ENCODE measurements at places on chromosomes 7 and 10.

GRCh38 chr10:51447119-51447518 is 252.3 kb downstream of the CSTF2T start:
- no peak for DNase-seq

DNA sequence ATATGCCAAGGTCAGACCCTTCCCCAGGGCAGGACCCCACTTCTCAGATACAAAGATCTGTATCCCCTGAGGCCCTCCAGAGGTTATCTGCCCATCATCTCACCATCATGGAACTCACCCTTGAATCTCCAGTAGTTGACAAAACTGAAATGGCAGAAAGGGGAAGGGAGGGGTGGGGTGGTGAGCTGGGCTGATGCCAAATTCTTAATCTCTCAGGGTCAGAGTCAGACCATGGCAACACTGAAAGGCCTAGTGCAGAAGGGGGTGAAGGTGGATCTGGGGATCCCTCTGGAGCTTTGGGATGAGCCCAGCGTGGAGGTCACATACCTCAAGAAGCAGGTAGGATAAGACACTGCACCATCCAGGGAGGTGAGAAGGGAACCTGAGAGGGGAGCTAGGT is 3.1 kb downstream of the CNPY4 start:
- no peak for DNase-seq

DNA sequence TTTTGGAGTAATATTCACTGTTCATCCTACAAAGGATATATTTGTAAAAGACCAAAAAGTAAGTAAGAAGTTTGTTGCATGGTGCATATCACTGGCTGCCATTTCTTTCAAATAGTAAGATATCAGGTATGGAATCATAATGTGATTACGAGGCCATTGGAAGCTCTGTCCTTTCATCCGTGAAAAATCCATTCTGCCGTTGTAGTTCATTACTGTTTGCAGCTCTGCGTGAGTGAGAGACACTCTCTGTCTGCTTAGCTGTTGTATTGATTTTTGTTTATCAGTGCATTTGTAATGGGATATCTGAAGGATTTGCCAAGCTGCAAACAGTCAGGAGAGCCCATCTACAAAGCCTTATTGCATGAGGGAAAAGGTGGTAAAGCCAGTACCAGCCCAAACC is 44.1 kb upstream of the SLC39A12 start:
- no peak for DNase-seq

DNA sequence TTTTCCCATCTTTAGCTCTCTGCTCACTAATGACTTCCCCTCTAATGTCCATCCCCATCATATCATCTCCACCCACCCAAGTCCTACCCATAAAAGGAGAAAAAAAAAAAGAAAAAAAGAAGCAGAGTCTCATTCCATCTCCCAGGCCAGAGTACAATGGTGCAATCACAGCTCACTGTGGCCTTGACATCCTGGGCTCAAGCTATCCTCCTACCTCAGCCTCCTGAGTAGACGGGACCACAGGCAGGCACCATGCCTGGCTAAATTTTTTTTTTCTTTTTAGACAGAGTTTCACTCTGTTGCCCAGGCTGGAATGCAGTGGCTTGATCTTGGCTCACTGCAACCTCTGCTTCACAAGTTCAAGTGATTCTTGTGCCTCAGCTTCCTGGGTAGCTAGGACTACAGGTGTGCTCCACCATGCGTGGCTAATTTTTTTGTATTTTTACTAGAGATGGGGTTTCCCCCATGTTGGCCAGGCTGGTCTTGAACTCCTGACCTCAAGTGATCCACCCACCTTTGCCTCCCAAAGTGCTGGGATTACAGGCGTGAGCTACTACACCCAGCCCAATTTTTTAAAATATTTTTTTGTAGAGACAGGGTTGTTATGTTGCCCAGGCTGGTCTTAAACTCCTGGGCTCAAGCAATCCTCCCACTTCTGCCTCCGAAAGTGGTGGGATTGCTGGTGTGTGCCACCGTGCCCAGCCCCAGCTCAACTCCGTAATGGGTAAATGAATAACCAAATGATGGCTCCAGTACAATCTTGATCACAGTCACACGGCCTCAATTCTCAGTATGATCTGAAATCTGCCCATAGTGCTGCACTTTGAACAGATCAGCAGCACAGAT is 24.6 kb upstream of the SGMS1 start:
- no peak for DNase-seq

DNA sequence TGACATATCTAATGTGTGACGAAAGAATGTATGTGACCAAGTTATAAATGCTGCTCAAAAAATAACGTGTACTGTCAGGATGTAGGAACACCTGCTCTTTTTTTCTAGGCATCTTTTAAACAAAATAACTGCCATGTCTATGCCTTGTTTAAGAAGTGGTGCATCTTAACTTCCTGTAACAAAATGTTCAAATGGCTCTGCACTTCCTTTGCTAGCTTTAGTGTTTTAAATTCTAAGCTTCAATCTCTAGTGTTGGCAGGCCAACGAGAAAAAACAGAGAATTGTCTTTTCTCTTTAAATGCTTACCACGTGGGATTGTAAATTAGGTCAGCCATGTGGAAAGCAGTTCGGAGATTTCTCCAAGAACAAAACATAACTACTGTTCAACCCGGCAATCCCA is 14.6 kb upstream of the PDSS1 start:
- no peak for DNase-seq

GRCh38 chr10:62183442-62183841 is 85.2 kb downstream of the RTKN2 start:
- peak; percentile 17 for DNase-seq

DNA sequence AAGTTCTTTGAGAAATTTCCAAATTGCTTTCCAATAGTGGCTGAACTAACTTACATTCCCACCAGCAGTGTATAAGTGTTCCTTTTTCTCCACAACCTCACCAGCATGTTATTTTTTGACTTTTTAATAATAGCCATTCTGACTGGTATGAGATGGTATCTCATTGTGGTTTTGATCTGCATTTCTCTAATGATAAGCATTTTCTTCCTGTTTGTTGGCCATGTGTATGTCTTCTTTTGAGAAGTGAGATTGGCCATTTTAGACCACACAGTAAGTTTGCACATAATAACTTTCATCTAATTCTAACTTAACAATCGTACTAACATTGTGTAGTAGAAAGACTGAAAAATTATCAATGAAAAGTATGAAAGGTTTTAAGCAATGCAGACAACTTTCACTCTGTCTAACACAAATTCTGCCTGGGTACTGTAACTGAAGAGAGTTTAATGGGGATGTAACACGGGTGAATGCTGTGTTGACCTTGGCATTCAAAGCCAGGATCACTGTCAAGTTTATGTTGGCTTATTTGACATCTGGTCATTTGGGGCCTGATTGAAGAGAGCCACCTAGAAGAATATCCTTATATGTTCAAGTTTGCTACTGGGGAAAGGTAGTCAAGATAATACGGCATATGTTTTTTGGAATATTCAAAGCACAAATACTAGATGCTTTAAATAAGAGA is 50.4 kb downstream of the FAM171A1 start:
- no peak for DNase-seq

DNA sequence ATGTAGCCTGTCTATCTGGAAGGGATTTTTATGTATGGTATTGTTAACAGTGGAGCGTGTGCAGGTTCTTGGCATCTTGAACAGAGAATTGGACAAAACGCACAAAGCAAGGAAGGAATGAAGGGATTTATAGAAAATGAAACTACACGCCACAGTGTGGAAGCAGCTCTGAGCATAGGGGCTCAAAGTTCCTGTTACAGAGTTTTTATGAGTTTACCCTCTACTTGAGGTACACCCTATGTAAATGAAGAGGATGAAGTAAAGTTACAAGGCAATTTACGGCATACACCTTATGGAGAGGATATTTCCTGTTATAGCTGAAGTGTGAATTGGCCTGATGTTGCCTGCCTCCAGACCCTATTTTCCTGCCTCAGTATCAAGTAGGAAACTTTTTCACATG is 33.3 kb downstream of the FANK1 start:
- DNase-seq = no peak

DNA sequence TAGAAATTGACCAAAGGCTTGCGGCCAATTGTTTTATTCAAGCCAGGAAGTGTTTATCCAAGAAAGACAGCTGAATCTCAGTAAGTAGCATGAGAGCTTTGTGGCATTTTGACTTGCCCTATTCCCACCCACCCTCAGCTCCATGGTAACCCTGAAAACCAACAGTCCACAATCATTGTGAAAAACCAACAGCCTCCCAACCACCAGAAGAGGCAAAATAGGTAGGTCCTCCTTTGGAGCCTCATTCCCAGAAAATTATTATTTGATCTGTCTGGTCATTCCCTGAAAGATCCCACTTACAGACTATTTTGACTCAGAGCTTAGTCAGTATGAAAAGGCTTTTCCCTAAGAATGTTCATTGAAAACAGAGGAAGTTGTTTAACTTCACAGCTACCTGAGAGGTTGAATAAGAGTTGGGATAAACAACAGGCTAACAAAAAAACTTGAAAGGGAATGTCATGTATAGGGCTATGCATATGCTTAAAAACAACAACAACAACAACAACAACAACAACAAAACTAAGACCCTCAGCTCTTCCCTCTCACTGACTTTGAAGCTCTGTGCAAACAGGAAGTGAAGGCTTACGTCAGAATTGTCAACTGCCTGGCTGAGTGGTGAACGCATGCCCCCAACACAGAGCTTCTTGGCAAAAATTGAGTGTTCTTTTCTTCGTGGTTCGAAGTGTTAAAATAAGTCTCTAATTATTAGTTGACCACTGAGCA is 11.2 kb downstream of the KPNA7 start:
- no peak for DNase-seq

DNA sequence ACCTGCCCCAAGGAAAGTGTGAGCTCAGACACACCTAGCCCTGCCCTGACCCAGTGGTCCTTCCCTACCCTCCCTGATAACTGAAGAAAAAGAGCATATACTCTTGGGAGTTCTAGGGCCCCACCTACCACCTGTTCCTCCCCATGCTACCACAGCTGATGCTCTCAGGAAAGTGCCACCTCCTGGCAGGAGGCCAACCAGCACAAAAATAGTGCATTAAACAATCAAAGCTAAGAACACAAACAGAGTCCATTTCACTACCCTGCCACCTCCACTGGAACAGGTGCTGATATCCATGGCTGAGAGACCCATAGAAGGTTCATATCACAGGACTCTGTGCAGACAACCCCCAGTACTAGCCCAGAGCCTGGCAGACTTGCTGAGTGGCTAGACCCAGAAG is 288.6 kb upstream of the PHF14 start:
- no peak for DNase-seq

DNA sequence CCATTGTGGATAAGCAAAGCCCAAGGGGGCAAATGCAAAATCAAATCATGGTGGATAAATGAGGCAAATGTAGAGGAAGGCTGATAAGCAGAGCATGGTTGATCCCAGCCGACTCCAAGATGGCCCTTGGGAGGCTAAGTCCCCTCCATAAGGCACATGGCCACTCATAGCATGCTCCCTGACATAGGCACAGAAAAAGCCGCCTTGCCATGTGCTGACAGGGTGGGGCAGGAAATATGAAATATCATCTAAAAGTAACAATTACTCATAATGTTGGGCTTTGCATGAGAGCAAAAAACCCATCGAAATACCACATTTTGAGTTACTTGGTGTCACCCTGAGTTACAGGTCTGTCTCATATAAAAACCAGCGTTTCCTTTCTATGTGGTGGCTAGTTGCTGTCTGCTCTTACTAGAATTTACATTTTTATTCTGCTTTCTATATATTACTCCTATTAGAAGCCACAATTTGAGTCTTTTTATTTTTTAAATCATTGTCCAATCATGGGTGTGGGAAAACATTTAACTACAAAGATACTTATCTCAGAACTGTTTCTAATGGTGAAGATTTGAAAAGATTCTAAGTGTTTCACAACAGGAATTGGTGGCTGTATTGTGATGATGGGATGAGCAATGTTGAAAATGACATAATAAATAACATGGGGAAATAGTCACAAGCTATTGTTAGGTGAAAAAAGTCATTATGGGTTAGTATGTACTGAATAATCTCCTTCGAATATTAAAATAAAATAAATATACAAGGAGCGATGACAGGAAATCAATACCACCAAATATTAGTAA is 102.7 kb downstream of the CUBN start:
- DNase-seq = peak; percentile 72

- DNase-seq = peak; percentile 74
These were observed at the start of gene FHIP2A for GRCh38 chr10:114821293-114821914. Gene FHIP2A, plus strand, starts transcription at chr10:114821780. Its CDS starts 299 bp downstream, at chr10:114822079.

GRCh38 chr7:33807779-33808482 is 97.4 kb upstream of the BMPER start:
- no peak for DNase-seq

GRCh38 chr10:48247680-48248079 is 26.8 kb downstream of the FRMPD2 start:
- no peak for DNase-seq

- no peak for DNase-seq
These were observed 1008.6 kb downstream of the NRG3 start for GRCh38 chr10:82883603-82884002.

DNA sequence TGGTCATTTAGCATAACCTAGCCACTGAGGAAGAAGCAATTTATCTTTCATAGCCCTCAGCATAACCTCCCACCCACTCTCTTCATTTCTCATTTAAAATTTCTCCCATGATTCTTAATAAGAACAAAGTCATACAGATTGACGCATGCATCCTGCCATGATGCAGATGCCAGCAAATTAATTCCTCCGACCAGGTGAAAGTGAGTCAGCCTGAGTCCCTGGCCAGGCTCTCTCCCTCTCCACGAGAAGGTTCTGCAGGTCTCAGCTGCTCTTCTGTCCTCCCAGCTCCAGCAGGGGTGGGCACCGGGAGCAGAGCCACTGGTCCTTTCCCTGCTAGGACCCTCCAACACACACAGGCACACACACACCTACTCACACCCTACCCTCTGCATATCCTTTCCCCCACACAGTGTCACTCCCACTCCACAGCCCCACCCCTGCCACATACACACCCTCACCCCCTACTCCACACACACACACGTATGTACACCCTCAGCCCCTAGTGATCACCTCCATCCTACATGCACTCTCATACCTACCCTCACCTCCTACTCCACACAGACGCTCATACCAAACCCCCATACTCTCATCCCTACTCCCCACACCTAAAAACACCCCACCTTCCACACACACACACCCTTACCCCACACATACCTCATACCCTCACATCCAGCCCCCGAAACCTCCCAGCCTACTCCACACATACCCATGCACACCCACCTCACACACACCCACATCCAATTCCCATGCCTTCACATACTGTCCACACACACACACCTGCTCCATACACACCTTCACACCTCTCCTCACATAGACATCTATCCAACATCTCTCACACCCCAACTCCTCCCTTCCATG is 78.0 kb downstream of the FAM13C start:
- DNase-seq = no peak

GRCh38 chr10:104351061-104351702 is 2.5 kb upstream of the CFAP58 start:
- no peak for DNase-seq

GRCh38 chr10:94059178-94059883 is 65.6 kb downstream of the PLCE1 start:
- no peak for DNase-seq

Measured in activated CD4-positive, alpha-beta T cell treated with anti-CD3 and anti-CD28 coated beads, Interleukin-2, amount 50 U/mL, for 4 hours (primary cell).